ENCODE measurements at places on chromosomes 1 and 21.

DNA sequence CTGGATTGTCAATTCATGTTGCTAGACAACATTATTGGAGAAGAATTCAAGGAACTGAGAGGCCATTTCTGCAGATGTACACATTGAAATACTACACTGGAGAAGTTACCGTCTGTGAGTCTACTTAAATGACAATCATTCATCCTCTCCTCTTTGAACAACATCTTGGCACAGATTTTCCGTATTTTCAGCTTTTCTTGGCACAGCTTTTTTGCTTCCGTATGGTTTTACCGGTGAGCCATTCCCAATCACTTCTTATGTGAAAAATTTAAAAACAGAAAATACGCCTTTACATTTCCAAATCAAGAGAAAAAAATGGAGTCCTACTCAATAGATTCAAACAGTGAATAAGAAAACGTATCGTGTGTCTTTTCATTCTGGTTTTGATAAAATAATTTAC is 1493.7 kb downstream of the AMY1C start:
- DNase-seq: no peak

DNA sequence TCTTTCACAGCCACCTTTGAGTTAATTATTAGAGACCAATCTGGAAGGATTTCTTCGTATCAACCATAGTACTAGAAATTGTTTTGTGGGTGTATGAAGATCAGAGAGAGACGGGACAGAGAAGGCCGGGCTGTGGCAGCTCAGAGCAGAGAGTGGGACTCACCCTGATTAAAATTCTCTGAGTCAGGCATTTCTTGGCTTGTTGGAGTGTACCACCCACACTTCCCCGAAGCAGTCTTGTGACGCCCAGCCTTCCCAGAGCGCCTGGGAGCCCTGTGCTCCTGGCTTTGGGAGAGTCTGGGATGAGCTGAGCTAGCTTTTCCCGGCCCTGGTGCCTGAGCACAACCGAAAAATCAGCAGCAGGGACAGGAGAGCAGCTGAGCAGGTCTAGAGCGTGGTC is 19.4 kb downstream of the PLEKHM2 start:
- DNase-seq: peak; percentile 83

- no peak for DNase-seq
Observed at GRCh38 chr1:238474263-238474662, 583.5 kb upstream of the ZP4 start.

- peak; percentile 63 for DNase-seq
Observed at GRCh38 chr1:59163268-59164092, 133.4 kb upstream of the FGGY start.

DNA sequence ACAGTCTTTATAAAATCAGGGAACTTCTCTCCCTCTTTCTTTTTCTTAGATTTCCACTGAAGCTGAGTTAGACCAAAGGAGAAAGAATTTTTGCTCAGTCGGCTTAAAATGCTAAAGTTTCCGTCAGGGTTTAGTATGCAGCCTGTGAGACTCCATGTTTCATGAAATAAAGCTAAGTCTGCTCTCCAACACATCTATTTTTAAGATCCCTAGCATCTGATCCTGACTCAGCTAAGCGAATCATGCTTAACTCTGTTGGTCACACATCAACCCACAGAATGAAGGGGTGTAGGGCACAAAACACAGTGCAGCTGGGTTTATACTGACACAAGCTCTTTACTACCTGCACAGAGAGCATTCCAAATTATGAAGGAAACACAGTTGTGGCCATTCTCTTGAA is 102.4 kb upstream of the ZNF281 start:
- peak; percentile 81 for DNase-seq

GRCh38 chr1:155329980-155330598 is 9.4 kb downstream of the RUSC1 start:
- no peak for DNase-seq

GRCh38 chr1:18646091-18646785 is 15.6 kb downstream of the PAX7 start:
- DNase-seq: no peak

DNA sequence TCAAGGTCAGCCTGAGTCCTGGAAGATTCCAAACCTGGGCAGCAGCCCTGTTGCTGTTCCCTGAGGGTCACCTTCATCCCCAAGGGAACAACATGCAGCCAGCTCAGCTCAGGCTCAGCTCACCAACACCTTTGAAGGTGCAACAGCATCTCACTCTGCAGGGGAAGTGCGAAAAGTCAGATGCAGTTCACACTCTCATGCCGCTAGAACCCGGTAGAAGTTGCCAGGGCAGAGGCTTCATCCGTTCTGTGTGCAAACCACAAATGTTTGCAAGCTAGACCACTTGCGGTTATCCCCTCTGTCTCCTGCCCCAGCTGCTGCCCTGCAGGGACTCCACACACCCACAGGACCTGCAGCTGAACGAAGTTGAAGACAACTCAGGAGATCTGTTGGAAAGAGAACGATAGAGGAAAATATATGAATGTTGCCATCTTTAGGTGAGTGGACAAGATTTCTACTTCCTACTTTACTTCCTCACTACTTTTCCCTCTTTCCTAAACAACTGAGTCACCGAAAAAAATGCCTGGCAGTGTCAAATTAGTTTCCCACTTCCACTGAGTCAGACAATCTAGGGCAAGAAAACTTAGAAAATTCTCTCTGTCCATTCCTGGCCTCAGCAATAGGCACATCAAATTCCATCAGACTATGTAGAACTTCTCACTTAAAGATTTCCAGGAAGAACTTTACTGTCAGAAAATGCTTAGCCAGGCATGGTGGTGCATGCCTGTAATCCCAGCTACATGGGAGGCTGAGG is 1.8 kb upstream of the FCRL6 start:
- no peak for DNase-seq

GRCh38 chr1:118290046-118290445 is 105.0 kb upstream of the SPAG17 start:
- no peak for DNase-seq

- DNase-seq: no peak
Observed at GRCh38 chr1:44417351-44418021, 12.4 kb downstream of the RNF220 start.

GRCh38 chr1:207134581-207134980 is 30.5 kb downstream of the C4BPA start:
- no peak for DNase-seq

DNA sequence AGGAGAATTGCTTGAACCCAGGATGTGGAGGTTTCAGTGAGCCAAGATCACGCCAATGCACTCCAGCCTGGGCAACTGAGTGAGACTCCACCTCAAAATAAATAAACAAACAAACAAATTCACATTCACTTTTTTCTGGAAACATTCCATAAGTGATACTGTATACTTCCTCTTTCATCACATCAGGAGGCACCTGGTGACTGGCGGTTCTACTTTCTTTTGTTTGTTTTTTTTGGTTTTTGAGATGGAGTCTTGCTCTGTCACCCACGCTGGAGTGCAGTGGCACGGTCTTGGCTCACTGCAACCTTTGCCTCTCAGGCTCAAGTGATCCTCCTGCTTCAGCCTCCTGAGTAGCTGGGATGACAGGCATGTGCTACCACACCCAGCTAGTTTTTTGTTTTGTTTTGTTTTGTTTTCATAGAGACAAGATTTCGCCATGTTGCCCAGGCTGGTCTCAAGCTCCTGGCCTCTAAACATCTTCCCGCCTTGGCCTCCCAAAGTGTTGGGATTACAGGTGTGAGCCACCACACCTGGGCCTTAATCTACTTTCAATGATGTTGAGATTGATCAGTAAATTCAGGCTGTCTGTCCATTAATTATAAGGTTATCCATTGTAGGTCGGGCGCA is 10.7 kb downstream of the HAPLN2 start:
- DNase-seq: no peak

GRCh38 chr1:114503916-114504422 is 7.0 kb downstream of the TRIM33 start:
- no peak for DNase-seq
